ENCODE measurements at places on chromosomes 3 and 15. TPM values are rescaled to one million over a fixed set of nuclear protein-coding genes. Genes with fewer than 3 reads are reported as not detected.
A peak's percentile ranks its signal among the peaks of the same experiment; 100 is the strongest.

The NXPE3 gene
- total RNA-seq, result 23.6 TPM

The FBXO40 gene
- not detected for total RNA-seq

GRCh38 chr3:122427857-122428471, 12.1 kb upstream of the WDR5B start:
- DNase-seq, result no peak

GRCh38 chr15:53869044-53869805, 109.0 kb upstream of the UNC13C start:
- DNase-seq, result no peak

- no peak for DNase-seq
Measured at GRCh38 chr3:43792904-43793303, 102.2 kb downstream of the ABHD5 start.

DNA sequence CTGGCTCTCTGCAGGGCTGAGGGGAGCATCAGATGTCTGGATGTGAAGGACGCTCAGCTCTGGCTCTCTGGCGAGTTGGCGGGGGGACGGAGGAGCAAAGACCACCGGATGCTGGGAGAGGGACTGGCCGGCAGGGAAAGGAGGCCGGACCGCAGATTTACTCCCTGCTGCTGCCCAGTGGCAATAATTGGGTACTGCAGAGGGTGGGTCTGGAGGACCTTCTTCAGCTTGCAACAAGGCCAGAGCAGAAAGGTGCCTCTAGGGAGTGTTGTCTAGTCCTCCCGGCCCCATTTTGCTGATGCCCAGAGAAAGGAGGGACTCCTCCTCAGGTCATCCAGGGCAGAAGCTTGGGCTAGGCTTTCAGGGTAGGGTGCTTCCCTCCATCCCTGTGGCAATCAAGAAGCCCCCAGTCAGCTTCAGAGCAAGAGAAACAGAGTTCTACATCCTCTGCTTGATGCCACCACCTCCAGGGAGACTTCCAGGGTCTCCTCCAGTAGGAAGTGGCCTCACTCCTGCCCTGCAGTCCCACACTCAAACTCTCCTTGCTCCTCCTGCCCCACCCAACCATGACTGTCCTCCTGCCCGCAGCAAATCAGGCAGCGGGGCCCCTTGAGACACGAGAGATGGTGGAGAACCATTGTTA, 20.3 kb upstream of the CSPG4 start:
- peak; percentile 66 for DNase-seq

All from activated CD4-positive, alpha-beta memory T cell treated with anti-CD3 and anti-CD28 coated beads, Interleukin-2, amount 10 ng/mL, durations not matched to agents 7 days and 5 days (primary cell).